Muscle of back (tissue), 13 donors: ENCODE measurements at places on chromosomes 5 and 9. TPM values are rescaled to one million over a fixed set of nuclear protein-coding genes. Genes with fewer than 3 reads are reported as not detected.

Gene C9orf153
- 0.16 TPM for polyA plus RNA-seq

Gene LRRC19
- 0.13 TPM for polyA plus RNA-seq

Gene ARHGEF39
- polyA plus RNA-seq, result 2.6 TPM

Gene FOXD4L6
- not detected for polyA plus RNA-seq

Gene DDX4
- 0.34 TPM for polyA plus RNA-seq

Gene IGFBPL1
- 0.63 TPM for polyA plus RNA-seq

Gene GABRA1
- 0.04 TPM for polyA plus RNA-seq

Gene LTC4S
- polyA plus RNA-seq, result 2.7 TPM

Gene SPATA31D3
- not detected for polyA plus RNA-seq

Gene CATSPER3
- 0.57 TPM for polyA plus RNA-seq

Gene GABRB2
- 0.40 TPM for polyA plus RNA-seq

Gene BAAT
- 0.55 TPM for polyA plus RNA-seq

Gene LCN15
- 0.23 TPM for polyA plus RNA-seq

Gene PCDHGA8
- polyA plus RNA-seq, result 0.83 TPM

Gene ANXA1
- polyA plus RNA-seq, result 152 TPM

Gene ANKRD31
- polyA plus RNA-seq, result 0.19 TPM

Gene TMEM174
- polyA plus RNA-seq, result not detected

Gene MUSK
- 8.5 TPM for polyA plus RNA-seq
